DND-41 (cell line): ENCODE measurements at places on chromosomes 4 and X.
A peak's percentile ranks its signal among the peaks of the same experiment; 100 is the strongest.

DNA sequence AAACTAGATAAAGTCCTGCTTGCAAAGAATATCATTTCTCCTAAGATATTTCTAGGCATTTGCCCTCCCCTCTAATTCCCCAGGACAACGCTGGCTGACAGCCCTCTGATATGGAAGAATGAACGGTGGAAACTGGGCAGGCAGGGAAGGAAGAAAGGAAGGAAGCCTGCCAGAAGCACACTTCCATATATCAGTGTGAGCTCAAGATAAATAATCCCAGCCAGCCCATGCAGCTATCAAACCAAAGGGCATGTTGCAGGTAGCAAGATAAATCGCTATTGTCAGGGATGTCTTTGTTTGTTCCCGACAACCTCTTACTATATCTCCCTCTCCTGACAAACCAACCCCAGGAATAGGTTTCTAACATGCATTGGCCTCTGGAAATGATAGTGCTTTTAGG, 412.8 kb downstream of the HNRNPD start:
- H3K27me3 ChIP-seq, result no peaks in the 10 kb centered on the region
- no peak overlapping the region for H3K27ac ChIP-seq
- no peak overlapping the region for H3K4me3 ChIP-seq
- no peak for DNase-seq
- H3K4me1 ChIP-seq, result no peaks in the 10 kb centered on the region
- H3K36me3 ChIP-seq, result no peaks in the 10 kb centered on the region

GRCh38 chr4:140867356-140867755, 111.2 kb upstream of the TBC1D9 start:
- H3K27me3 ChIP-seq, result peaks cover 10% of the 10 kb centered on the region
- no peak overlapping the region for H3K4me3 ChIP-seq
- no peak overlapping the region for H3K27ac ChIP-seq
- H3K4me1 ChIP-seq, result no peaks in the 10 kb centered on the region
- no peaks in the 10 kb centered on the region for H3K36me3 ChIP-seq
- no peak for DNase-seq

GRCh38 chrX:471281-471680, 84.6 kb upstream of the PPP2R3B start:
- no peak for DNase-seq
- H3K4me1 ChIP-seq, result no peaks in the 10 kb centered on the region
- no peaks in the 10 kb centered on the region for H3K36me3 ChIP-seq
- no peaks in the 10 kb centered on the region for H3K27me3 ChIP-seq
- H3K4me3 ChIP-seq, result no peak overlapping the region

DNA sequence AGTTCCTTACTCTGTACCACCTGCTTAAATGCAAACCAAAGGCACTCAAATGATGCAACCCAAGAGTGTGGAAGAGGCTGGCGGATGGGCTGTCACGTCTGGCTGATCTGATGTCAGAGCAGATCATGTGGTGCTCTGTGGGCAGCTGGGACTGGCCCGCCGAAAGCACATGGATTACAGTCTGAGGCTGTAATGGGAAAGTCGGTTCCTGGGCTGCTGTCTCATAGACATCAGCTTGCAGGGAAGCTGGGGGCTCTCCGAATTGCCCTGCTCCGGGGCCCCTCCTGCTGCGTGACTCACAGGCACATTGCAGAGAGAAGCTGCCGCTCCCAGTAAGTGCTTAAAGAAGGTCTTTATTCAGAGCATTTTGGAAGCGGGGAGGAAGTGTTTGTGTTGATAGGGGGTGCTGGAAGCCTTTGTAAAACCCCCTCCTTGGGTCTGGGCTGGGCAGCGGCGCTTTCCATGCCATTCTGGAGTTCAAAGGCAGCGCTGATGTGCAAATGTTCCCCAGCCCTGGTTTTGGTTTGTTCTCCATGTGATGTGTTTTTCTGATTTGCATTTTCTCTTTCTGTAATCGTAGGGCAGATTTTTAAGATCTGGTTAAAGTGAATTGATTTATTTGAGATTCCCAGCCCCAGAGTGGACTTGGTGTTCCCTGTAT, 181.1 kb downstream of the LARP7 start:
- H3K36me3 ChIP-seq, result no peaks in the 10 kb centered on the region
- no peak overlapping the region for H3K4me3 ChIP-seq
- no peak overlapping the region for H3K27ac ChIP-seq

GRCh38 chrX:153865685-153866084, 20.3 kb downstream of the L1CAM start:
- no peaks in the 10 kb centered on the region for H3K4me1 ChIP-seq
- DNase-seq, result no peak
- H3K4me3 ChIP-seq, result no peak overlapping the region
- H3K27ac ChIP-seq, result no peak overlapping the region

- H3K4me3 ChIP-seq, result no peak overlapping the region
- no peak for DNase-seq
- no peaks in the 10 kb centered on the region for H3K4me1 ChIP-seq
Measured at GRCh38 chr4:45131020-45131419, 404.7 kb upstream of the GNPDA2 start.

- H3K27me3 ChIP-seq, result no peaks in the 10 kb centered on the region
- no peaks in the 10 kb centered on the region for H3K4me1 ChIP-seq
- no peak for DNase-seq
- H3K4me3 ChIP-seq, result no peak overlapping the region
Measured at GRCh38 chrX:64187762-64188150, 17.8 kb downstream of the AMER1 start.

DNA sequence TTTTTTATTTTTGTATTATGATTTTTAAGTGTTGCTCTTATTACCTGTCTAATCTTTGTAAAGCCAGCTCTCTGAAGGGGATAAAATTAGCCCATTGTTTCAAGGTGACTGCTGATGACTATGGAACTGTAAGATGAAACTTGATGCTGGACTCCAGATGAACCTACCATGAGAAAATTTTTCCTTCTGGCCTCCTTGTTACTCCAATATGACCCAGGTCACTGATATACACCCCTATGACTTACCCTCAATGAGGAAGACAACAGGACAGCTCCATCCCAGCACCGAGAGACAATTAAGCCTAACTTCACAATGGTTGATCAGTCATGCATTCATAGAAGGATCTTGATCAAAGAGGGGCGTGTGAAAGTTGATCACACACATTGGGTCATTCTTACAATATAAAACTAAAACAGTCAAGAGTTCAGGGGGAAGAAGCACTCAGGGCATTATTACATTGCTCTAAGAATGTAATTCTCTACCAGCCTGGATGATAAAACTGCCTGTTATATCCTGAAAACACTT, 230.8 kb upstream of the AGTR2 start:
- no peaks in the 10 kb centered on the region for H3K36me3 ChIP-seq
- no peak overlapping the region for H3K27ac ChIP-seq
- no peaks in the 10 kb centered on the region for H3K4me1 ChIP-seq
- no peak overlapping the region for H3K4me3 ChIP-seq

DNA sequence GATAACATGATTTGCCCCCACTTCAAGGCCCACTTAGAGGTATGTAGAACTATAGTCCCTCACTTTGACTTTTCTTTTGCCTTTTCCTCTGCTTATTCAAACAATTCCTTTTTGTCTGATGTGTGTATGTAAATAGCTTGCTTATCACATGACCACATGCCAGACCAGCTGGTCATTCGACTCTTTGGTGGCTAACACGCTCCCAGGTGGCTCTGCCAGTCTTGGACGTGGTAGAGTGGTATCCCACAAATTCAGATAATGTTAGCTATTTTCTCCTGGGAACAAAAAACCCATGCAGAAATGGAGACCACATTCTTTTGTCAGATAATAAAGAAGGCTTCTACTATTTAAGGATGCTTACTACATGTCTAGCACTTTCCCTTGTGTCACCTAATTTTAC, 47.9 kb downstream of the ARHGAP24 start:
- H3K36me3 ChIP-seq, result no peaks in the 10 kb centered on the region
- H3K4me1 ChIP-seq, result no peaks in the 10 kb centered on the region
- no peak for DNase-seq
- H3K4me3 ChIP-seq, result no peak overlapping the region
- no peak overlapping the region for H3K27ac ChIP-seq

DNA sequence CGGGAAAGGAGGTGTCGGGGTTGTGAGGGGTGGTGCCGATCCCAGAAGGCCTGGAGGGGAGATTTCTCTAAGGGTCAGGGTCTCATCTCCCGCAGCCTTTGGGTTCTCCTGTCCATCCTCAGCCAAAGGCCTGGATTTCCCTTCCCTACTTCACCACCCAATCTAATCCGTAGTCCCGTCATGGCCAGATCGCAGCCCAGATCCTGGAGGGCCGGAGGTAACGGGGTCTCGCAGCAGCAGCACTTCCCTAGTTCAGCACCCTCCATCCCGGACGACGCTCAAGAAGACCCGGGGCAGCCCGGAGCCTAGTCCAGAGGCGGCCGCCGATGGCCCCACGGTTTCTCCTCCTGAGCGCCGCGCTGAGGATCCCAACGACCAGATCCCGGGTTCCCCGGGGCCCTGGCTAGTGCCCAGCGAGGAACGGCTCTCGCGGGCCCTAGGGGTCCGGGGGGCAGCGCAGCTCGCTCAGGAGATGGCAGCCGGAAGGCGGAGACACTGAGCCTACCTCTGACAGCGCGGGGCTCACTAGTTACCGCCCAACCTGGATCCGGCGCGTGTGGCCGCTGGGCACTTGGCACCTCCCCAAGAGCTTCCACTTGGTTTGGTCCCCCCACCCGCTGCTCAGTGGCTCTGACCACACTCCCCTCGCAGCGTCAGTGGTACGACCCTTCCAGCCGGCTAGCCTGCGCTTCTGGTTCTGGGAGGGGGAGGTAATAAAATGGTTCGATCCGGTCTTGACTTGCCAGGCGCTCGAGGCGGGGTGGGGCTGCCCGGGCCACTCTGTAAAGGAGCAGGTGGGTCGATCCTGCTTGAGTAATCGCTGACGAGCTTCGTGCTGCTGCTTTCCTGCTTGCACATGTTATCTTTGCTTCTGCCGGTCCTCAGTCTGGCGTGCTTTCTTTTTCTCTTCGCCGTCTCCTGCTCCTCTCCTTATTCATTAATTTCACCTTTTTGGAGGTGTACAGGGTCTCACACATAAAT, 3.6 kb downstream of the MAGIX start:
- peak overlapping the region; percentile 88 for H3K27ac ChIP-seq
- no peaks in the 10 kb centered on the region for H3K36me3 ChIP-seq
- H3K4me3 ChIP-seq, result peak overlapping the region; percentile 55
- no peaks in the 10 kb centered on the region for H3K27me3 ChIP-seq

DNA sequence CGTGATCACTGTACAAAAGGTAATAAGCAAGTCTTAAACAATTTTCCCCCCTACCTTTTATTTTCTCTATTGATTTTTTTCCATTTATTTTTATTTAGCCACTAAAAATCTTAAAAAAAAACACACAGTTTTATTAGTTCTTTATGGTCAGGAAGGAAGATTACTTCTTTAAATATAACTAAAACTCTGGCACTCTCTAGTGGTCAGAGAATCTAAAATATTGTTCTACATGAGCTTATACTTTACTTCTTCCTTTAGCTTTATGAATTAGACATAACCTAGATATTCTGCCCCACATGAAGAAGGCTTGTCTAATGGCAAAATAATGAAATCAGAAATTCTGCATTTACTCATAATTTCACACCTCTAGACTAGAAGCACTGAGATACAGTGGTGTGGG, 135.2 kb downstream of the PDE5A start:
- H3K4me3 ChIP-seq, result no peak overlapping the region
- no peak overlapping the region for H3K27ac ChIP-seq
- H3K27me3 ChIP-seq, result no peaks in the 10 kb centered on the region

- no peak for DNase-seq
- no peaks in the 10 kb centered on the region for H3K4me1 ChIP-seq
- peaks cover 27% of the 10 kb centered on the region for H3K36me3 ChIP-seq
- no peak overlapping the region for H3K27ac ChIP-seq
- no peak overlapping the region for H3K4me3 ChIP-seq
Measured at GRCh38 chrX:41629539-41629938, 59.2 kb upstream of the GPR34 start.

GRCh38 chrX:40155589-40156469, 58.1 kb upstream of the BCOR start:
- no peak overlapping the region for H3K27ac ChIP-seq
- no peak for DNase-seq
- H3K4me3 ChIP-seq, result no peak overlapping the region
- peaks cover 47% of the 10 kb centered on the region for H3K4me1 ChIP-seq

GRCh38 chr4:3291969-3292570, 751 bp upstream of the RGS12 start:
- peak; percentile 26 for DNase-seq
- peaks cover 50% of the 10 kb centered on the region for H3K27me3 ChIP-seq
- H3K4me3 ChIP-seq, result peak overlapping the region; percentile 97
- no peak overlapping the region for H3K27ac ChIP-seq
- no peaks in the 10 kb centered on the region for H3K36me3 ChIP-seq

DNA sequence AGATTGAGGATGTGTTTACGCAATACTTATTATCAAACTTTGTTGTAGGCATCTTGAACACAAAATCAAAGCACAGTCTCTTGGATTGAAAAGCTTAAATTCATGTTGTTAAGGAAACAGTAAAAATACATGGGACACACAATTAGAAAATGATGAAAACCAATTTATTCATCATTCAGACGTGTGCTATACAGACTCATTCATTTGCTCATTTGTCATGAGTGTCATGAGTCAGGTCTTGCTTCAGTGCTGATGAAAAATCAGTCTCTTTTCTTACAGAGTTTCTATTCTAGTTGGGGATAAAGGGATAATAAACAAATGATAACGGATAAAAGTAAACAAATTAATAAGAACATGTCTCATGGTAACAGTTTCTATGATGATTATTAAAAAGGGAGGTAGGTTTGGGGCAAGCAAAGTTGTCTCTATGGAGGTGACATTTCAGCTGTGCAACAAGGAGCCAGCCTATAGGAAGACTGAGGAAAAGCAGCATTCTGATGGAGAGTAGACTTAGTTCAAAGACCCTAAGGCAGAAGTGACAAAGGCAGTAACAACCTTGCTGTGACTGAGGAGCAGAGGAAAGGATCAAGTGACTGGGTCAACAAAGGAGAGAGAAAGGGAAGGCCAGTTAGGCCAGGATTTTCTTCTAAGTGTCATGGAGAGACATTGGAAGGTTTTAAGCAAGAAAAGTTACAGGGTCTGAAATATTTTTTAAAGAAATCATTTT, 224.0 kb upstream of the HHIP start:
- no peak overlapping the region for H3K4me3 ChIP-seq
- no peak overlapping the region for H3K27ac ChIP-seq
- H3K36me3 ChIP-seq, result no peaks in the 10 kb centered on the region
- no peaks in the 10 kb centered on the region for H3K27me3 ChIP-seq
- no peak for DNase-seq
- no peaks in the 10 kb centered on the region for H3K4me1 ChIP-seq

DNA sequence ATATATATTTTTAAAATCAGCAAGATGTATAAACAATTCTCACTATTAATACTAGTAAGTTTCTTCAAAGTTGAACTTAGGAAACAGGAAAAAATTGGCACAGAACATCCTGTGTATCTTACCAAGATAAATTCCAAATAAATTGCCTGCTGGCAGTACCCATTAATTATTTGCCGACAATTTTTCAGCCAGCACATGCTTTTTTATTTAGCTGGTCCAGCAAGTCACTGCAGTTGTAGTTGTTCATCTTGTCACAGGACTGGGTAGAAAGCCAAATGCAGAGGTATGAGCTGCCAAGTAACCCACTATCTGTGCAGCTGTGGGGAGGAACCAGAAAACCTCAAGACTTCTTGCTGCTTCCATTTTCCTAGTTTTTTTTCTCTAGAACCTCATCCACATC, 113.4 kb downstream of the PACRGL start:
- H3K4me1 ChIP-seq, result no peaks in the 10 kb centered on the region
- no peaks in the 10 kb centered on the region for H3K36me3 ChIP-seq
- H3K27me3 ChIP-seq, result no peaks in the 10 kb centered on the region
- no peak overlapping the region for H3K27ac ChIP-seq

- no peak overlapping the region for H3K4me3 ChIP-seq
- no peak overlapping the region for H3K27ac ChIP-seq
- H3K4me1 ChIP-seq, result no peaks in the 10 kb centered on the region
- DNase-seq, result no peak
Measured at GRCh38 chr4:159689526-159689925, 586.6 kb downstream of the RAPGEF2 start.

GRCh38 chr4:180949424-180950213, 1293.6 kb upstream of the TENM3 start:
- H3K4me1 ChIP-seq, result no peaks in the 10 kb centered on the region
- no peak overlapping the region for H3K4me3 ChIP-seq
- H3K36me3 ChIP-seq, result no peaks in the 10 kb centered on the region
